ENCODE measurements at places on chromosomes 7 and 10.

GRCh38 chr7:17773289-17773626 lies 167.0 kb downstream of the SNX13 start:
- no peak for DNase-seq

- DNase-seq = no peak
Observed at GRCh38 chr7:148727501-148728278, 29.0 kb downstream of the CUL1 start.

DNA sequence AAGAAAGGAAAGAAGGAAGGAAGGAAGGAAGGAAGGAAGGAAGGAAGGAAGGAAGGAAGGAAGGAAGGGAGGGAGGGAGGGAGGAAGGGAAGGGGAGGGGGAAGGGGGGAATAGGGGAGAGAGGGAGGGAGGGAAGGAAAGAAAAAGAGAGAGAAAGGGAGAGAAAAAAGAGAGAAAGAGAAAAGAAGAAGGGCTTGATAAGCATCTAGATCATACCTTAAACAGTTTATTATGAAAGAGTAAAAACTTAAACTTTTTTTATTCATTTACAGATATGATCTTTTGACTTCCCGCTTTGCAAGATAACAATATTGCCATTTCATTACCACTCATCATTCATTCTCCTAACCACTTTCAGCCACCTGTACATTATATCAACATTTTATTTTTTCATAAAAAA lies 53.6 kb upstream of the TMEM106B start:
- no peak for DNase-seq

DNA sequence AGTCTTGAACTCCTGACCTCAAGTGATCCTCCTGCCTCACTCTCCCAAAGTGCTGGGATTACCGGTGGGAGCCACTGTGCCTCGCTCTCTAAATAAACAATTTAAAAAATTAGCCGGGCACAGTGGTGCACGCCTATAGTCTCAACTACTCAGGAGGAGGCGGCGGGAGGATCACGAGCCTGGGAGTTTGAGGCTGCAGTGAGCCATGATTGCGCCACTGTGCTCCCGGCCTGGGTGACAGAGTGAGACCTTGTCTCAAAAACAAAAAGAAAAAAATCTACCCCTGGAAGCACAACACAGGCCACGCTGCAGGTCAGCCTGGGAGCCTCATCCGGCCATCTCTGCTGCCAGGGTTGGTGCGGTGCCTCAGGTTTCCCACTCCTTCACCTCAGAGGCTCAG lies 3.8 kb upstream of the EIF3B start:
- no peak for DNase-seq

- no peak for DNase-seq
Observed at GRCh38 chr10:95355301-95355700, 64.5 kb upstream of the PDLIM1 start.

- no peak for DNase-seq
Observed at GRCh38 chr7:66575398-66575797, 53.3 kb upstream of the KCTD7 start.

- peak; percentile 46 for DNase-seq
Observed at GRCh38 chr7:1664711-1665548, 5.1 kb upstream of the ELFN1 start.

DNA sequence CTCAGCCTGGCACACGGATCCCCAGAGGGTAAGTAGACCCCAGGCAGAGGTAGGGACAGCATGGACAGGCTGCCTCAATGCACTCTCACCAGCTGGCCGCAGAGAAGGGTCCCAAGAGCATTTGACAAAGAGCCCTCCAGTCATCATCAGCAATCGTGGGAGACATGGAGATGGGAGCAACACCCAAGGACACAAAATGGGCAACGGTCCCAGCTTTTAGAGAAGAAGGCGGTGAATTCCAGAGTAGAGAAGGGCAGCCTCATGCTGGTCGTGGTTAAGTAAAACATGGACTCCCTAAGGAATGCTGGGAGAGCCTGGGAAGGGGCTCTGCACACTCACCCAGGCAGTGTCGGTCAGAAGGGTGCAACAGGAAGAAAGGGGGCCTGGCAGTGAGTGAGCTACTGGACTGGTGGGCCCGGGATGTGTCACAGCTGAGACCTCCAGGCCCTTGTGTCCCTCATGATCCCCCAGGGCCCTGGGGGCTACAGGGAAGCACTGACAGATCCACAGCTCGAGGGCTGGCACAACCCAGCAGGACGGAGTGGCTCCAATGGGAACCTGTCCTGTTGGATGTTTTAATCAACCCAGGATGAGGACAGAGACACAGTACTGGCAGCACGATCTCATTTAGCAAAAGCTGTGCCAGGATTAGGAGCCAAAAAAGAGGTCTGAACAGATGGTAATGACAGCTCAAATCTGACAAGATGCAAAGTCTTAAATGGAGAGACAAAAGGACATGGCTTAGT lies 147.1 kb downstream of the NEURL1 start:
- no peak for DNase-seq

DNA sequence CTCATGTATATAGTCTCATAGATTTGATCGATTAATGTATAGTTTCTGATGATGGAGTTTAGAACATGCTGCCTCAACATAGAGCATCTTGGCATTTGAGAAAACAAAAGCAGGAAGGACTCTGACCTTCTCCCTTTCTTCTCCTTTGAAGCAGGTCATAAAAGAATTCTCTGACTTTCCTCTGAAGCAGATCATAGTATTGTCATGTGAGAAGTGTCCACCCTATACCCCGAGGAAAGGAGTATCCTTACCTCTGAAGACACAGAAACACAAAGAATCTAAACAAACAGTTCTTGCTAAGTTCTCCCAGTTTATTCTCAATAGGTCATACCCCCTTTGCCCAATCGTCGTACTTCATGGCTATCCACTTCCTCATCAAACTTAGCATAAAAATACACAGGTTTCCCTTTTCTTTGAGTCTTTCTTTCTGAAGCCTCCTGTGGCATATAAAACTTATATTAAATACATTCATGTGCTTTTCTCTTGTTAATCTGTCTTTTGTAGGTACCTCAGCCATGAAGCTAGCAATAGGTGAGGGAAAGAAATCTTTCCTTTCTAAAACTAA lies 194.9 kb downstream of the REEP3 start:
- no peak for DNase-seq

DNA sequence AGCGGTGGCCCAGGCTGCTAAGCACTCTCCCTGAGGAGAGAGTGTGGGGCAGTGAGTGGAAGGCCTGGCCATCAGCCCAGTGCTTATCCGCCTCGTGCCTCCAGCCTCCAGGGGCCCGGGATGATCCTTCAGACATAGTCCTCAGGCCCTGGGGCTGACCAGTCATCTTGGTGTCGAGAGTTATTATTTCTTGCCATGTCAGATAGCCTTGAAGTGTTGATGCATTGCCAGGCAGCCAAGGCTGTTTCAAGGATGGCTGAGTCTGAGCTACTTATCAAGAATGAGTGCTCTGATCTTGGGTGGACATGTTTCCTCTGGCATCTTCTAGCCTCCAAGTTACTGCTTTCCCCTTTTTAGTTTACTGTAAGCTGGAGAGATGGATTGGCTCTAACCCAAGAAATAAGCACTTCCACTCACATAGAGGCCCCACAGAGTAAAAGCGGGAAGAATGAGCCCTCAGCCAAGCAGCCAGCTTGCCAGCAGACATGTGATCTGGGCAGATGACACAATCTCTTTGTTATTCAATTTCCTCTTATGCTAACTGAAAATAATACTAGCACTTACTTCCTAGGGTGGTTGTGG lies 136.5 kb upstream of the NAMPT start:
- no peak for DNase-seq

GRCh38 chr10:32964270-32964669 lies 6.2 kb upstream of the ITGB1 start:
- DNase-seq = no peak

GRCh38 chr10:81978238-81978637 lies 103.2 kb downstream of the NRG3 start:
- DNase-seq = no peak

GRCh38 chr7:133983685-133984419 lies 143.3 kb upstream of the LRGUK start:
- no peak for DNase-seq

DNA sequence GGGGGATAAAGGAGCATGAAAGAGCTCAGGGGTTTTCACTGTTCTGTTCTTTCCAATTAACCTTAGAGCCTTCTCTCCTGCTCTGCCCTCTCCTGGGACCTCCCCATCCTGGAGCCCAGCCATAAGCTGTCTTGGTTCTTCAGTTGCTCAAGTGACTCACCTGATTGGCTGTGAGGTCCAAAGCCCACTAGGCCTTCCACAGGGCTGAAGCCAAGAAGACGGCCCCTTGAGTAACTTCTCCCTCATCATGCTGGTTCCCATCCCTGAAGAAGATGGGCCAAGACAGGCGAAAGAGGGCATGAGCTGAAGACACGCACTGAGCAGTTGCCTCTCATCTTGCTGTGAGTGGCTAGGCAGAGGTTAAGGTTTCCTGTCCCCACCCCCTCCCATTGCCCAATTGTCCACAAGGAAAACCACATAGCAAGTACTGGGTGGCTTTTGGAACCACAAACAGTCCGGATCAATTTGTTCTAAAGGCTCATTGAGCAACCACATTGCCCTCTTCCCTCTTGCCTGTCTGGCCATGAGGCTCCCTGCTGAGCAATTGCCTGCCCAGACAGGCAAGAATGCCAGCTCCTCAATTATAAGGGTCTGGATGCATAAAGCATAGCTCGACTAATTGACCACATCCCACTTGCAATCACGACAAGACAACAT lies 43.9 kb upstream of the GPAM start:
- DNase-seq = no peak

- no peak for DNase-seq
Observed at GRCh38 chr10:7826971-7827370, 8.7 kb downstream of the TAF3 start.

GRCh38 chr7:150564006-150564405 lies 3.2 kb upstream of the GIMAP4 start:
- no peak for DNase-seq

- DNase-seq = no peak
Observed at GRCh38 chr7:20403331-20403730, 72.6 kb downstream of the ITGB8 start.

DNA sequence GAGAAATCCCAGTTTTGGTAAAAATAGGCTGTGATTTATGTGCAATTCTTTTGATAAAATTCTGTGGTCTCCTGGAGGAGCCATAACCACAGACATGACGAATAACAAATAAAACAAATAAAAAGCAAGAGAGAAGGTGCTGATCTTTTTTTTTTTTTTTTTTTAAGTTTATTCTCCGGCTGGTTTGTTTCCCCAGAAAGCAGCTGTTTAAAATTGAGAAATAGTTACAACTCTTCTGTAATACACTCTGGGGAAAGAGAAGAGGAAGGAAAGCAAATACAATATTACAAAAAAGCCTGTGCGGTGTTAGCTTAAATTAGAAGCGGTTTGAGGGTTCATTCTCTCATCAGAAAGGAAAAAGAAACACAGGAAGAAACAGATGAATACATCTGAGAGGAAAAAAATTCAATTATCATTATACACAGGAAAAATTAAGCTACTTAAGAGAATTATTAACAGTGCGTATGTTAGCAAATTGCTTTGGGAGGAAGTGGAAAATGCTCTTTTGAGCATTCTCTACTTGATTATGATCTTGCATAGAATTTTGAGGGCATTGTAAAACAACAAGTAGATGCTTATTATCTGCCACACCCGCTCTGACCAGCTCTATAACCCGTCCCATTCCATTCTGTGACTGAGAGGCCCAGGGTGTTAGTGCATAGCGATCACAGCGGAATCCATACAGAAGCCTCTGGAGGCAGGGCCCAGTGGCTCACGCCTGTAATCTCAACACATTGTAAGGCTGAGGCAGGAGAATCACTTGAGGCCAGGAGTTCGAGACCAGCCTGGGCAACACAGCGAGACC lies 40.6 kb upstream of the WAC start:
- no peak for DNase-seq

GRCh38 chr7:91657483-91658071 lies 222.9 kb downstream of the MTERF1 start:
- DNase-seq = no peak

GRCh38 chr7:121182902-121183301 lies 145.9 kb upstream of the WNT16 start:
- no peak for DNase-seq

- DNase-seq = no peak
Observed at GRCh38 chr10:48279081-48279751, 4.7 kb upstream of the FRMPD2 start.

- DNase-seq = peak; percentile 55
Observed at GRCh38 chr10:22505911-22506685, 160.8 kb downstream of the SPAG6 start.

GRCh38 chr10:60043561-60044241 lies 137.3 kb upstream of the CCDC6 start:
- no peak for DNase-seq

- DNase-seq = no peak
Observed at GRCh38 chr7:39017369-39017915, 39.7 kb downstream of the POU6F2 start.
